Astrocyte (in vitro differentiated cells and primary cell): ENCODE measurements at places on chromosomes 4 and X. TPM values are rescaled to one million over a fixed set of nuclear protein-coding genes. Genes with fewer than 3 reads are reported as not detected.

GAB3 gene
- total RNA-seq = 1.7 TPM in 2 replicates

DNA sequence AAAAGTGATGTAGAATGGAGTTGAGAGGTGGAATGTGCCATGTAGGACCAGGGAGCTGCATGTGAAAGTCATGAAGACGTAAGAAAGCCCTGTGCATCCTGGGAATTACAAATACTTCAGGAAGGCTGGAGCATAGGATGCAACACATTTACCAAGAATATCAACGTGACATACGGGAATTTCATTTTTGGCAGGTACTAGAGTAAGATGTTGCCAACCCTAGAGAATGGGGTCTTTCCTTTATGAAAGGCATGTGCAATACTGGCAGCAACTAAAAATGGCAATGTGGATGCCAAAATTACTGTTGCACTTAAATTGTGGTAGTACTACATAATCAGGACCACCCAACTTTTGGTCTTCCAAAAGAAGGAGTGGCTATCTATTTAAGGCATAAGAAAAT is 188.0 kb downstream of the COL25A1 start:
- no peak overlapping the region for H3K4me3 ChIP-seq
- no peak for DNase-seq
- H3K27ac ChIP-seq = no peak overlapping the region
- H3K27me3 ChIP-seq = no peaks in the 10 kb centered on the region
- H3K36me3 ChIP-seq = no peaks in the 10 kb centered on the region
- no peaks in the 10 kb centered on the region for H3K4me1 ChIP-seq

GRCh38 chr4:136763919-136764318 is 768.4 kb downstream of the PCDH18 start:
- no peak for DNase-seq
- H3K4me3 ChIP-seq = no peak overlapping the region
- H3K36me3 ChIP-seq = no peaks in the 10 kb centered on the region
- H3K27me3 ChIP-seq = no peaks in the 10 kb centered on the region
- H3K4me1 ChIP-seq = no peaks in the 10 kb centered on the region

GRCh38 chrX:48478806-48479205 is 2.8 kb downstream of the FTSJ1 start:
- H3K36me3 ChIP-seq = peaks cover 16% of the 10 kb centered on the region
- peaks cover 5% of the 10 kb centered on the region for H3K4me1 ChIP-seq
- H3K4me3 ChIP-seq = no peak overlapping the region
- H3K27ac ChIP-seq = no peak overlapping the region
- H3K27me3 ChIP-seq = no peaks in the 10 kb centered on the region

HSFX2 gene
- 0.24 TPM in 1 of 2 replicates, not detected in the other for total RNA-seq

GRCh38 chr4:185775792-185776555 is 36.0 kb downstream of the SORBS2 start:
- no peaks in the 10 kb centered on the region for H3K27me3 ChIP-seq
- no peaks in the 10 kb centered on the region for H3K36me3 ChIP-seq
- peak overlapping the region; percentile 82 for H3K27ac ChIP-seq
- no peak for DNase-seq
- peak overlapping the region; percentile 65 for H3K4me3 ChIP-seq

UBE2A gene
- total RNA-seq = 75.9 and 78.9 TPM in 2 replicates

GRCh38 chrX:133868250-133868649 is 117.1 kb downstream of the GPC3 start:
- H3K27ac ChIP-seq = no peak overlapping the region
- DNase-seq = no peak
- H3K27me3 ChIP-seq = no peaks in the 10 kb centered on the region
- H3K4me1 ChIP-seq = no peaks in the 10 kb centered on the region
- no peaks in the 10 kb centered on the region for H3K36me3 ChIP-seq
- H3K4me3 ChIP-seq = no peak overlapping the region

- DNase-seq = no peak
- H3K4me1 ChIP-seq = no peaks in the 10 kb centered on the region
- no peak overlapping the region for H3K4me3 ChIP-seq
- H3K27ac ChIP-seq = no peak overlapping the region
- no peaks in the 10 kb centered on the region for H3K27me3 ChIP-seq
These were observed 119.1 kb downstream of the HMGN5 start for GRCh38 chrX:81082649-81083048.

DNA sequence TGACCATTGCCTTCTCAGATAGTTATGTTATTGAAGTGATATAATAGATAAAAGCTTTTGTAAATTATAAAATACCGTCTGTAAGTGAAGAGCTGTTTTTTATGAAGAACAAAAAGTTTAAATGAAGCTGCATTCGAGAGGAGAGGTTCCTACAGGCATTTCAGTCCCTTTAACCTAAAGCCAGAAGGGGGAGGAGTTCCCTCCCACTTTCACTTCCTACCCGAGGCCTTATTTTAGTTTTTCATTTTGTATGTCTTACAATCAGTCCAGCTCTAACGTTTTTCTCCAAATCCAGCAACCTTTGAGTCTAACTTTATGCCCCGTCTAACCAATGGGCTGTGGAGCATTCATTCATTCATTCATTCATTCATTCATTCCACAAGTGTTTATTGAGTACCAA is 16.5 kb upstream of the SOX3 start:
- H3K36me3 ChIP-seq = no peaks in the 10 kb centered on the region
- no peak for DNase-seq
- H3K4me1 ChIP-seq = peaks cover 14% of the 10 kb centered on the region
- no peak overlapping the region for H3K27ac ChIP-seq

DNA sequence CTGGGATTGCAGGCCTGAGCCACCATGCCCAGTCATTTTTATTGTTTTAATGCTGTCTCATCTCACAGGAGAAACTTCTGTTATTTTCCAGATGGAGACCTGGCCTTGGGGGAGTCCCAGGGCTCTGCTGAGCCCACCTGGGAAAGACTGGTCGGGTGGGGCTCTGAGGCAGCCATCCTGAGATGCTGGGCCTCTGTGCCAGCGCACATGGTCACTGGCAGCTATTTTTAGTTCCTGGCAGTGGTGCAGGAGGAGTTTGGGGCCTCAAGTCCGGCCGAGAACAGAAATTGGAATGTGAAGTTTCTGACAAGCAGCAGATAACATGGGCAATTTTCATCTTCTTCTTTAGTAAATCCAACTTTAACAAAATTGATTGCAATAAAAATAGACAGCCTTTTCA is 44.5 kb downstream of the SORCS2 start:
- H3K36me3 ChIP-seq = no peaks in the 10 kb centered on the region
- no peaks in the 10 kb centered on the region for H3K4me1 ChIP-seq
- DNase-seq = no peak
- no peak overlapping the region for H3K4me3 ChIP-seq
- H3K27ac ChIP-seq = no peak overlapping the region

DNA sequence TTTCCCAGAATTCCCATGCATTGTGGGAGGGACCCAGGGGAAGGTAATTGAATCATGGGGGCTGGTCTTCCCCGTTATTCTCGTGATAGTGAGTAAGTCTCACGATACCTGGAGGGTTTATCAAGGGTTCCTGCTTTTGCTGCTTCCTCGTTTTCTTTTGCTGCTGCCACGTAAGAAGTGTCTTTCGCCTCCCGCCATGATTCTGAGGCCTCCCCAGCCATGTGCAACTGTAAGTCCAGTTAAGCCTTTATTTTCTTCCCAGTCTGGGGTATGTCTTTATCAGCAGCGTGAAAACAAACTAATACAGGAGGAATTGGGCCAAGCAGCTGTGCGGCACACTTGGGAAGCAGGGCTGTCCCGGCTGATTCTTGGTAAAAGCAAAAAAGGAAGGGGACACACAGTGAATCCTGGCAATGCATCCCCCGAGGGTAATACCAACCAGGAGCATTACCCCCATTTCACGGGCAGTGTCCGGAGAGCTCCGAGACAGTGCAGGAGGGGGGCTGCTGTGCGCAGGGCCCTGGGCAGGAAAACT is 185.7 kb downstream of the AFAP1 start:
- H3K4me1 ChIP-seq = peaks cover 9% of the 10 kb centered on the region
- peaks cover 2% of the 10 kb centered on the region for H3K36me3 ChIP-seq
- DNase-seq = no peak
- H3K4me3 ChIP-seq = no peak overlapping the region
- H3K27me3 ChIP-seq = no peaks in the 10 kb centered on the region
- no peak overlapping the region for H3K27ac ChIP-seq

DNA sequence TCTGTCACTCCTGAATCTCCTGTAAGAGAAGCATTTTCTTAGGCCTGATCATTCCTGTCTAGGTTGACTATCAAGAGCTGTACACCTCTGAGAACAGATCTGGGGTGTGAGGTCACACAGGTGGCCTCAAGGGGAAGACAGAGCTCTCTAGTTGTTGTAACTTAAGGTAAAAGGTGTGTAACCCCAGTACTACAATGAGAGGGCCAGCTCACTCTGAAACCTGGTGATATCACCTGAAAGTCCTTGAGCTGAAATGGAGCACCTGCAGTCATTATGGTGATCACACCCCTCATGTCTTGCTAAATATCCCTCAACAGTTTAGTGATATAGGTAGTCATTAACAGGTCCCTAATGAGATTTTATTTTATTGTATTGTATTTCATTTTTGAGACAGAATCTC is 8.8 kb upstream of the FAM9C start:
- H3K36me3 ChIP-seq = no peaks in the 10 kb centered on the region
- H3K4me1 ChIP-seq = no peaks in the 10 kb centered on the region
- H3K4me3 ChIP-seq = no peak overlapping the region
- no peak overlapping the region for H3K27ac ChIP-seq
- no peaks in the 10 kb centered on the region for H3K27me3 ChIP-seq

TRIM2 gene
- 46.4 and 51.8 TPM in 2 replicates for total RNA-seq

ATP1B4 gene
- not detected in 2 replicates for total RNA-seq

DNA sequence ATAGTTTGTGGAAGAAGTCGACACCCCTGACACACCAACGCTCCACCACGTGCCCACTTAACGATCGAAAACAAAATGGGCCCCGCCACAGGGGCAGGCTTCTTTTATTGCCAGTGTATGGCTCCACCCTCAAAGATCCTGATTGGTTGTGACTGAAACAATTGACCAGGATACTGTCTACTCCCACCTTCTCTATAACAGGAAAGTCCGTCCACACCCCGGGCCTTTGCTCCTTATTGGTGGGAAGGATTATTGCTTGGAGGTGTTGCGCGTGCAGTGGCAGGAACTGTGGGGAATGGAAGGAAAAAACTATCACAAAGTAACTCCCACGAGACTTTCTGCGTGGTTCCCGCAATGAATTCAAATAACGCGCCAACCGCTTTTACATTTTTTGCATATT is at the start of gene USP26:
Gene USP26, minus strand, starts transcription at position 79 of the 400 bp plus-strand sequence. CDS start 68,889 bp downstream, outside the sequence.
- no peaks in the 10 kb centered on the region for H3K27me3 ChIP-seq
- H3K36me3 ChIP-seq = no peaks in the 10 kb centered on the region
- H3K27ac ChIP-seq = no peak within 1 kb of the TSS
- no peak for DNase-seq

- DNase-seq = no peak
- no peaks in the 10 kb centered on the region for H3K27me3 ChIP-seq
- H3K36me3 ChIP-seq = no peaks in the 10 kb centered on the region
- H3K27ac ChIP-seq = no peak overlapping the region
- peak overlapping the region; percentile 80 for H3K4me3 ChIP-seq
- no peaks in the 10 kb centered on the region for H3K4me1 ChIP-seq
These were observed 319 bp upstream of the MAGEH1 start for GRCh38 chrX:55451626-55451989.

DNA sequence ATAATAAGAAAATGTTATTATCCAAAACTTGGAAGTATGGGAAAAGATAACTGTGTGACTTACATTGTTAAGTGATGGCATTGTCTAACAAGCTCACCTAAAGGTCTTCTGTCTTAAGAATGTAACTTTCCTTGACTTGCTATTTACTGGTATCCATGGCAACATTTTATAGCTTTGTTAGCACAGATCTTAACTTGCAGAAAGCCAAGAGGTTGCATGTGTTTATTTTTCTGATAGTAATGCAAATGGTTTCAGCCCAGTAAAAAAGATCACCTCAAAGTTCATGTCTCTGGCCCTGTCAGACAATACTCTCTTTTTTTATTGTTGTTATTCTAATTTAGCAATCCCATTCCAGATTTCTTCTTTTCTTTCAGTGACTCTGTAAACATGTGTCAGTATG is 425.3 kb downstream of the SPRY1 start:
- peaks cover 6% of the 10 kb centered on the region for H3K4me1 ChIP-seq
- no peak overlapping the region for H3K27ac ChIP-seq
- peak; percentile 68 for DNase-seq

DNA sequence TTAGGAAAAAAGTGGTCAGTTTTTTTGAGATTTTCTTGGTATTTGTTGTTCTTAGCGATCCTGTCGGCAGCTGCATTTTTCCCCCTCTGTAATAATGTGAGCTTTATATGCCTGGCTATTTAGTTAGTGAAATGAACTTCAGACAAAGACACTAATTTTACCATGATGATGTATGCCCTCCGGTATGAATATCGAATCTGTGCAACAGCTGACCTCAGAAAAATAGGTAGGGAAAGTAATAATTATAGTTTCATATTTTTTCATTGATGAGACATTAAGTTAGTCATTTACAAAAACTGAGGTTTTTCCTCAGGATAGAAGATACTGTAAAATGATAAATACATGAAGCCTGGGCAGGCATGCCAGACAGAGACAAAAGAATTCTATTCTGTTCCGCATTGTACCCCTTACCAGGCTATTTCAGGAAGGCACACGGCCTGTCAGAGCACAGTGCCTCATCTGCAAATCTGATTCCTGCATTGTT is 155.8 kb downstream of the SHROOM3 start:
- H3K27ac ChIP-seq = peak overlapping the region; percentile 98
- H3K4me3 ChIP-seq = peak overlapping the region; percentile 39
- no peaks in the 10 kb centered on the region for H3K27me3 ChIP-seq
- peaks cover 36% of the 10 kb centered on the region for H3K4me1 ChIP-seq

- DNase-seq = no peak
- H3K27me3 ChIP-seq = no peaks in the 10 kb centered on the region
- no peak overlapping the region for H3K27ac ChIP-seq
- no peak overlapping the region for H3K4me3 ChIP-seq
- H3K4me1 ChIP-seq = peaks cover 18% of the 10 kb centered on the region
These were observed 96.4 kb upstream of the DDIT4L start for GRCh38 chr4:100286636-100287035.

- no peak overlapping the region for H3K27ac ChIP-seq
- no peaks in the 10 kb centered on the region for H3K4me1 ChIP-seq
- DNase-seq = no peak
These were observed 102.9 kb downstream of the SYTL5 start for GRCh38 chrX:38109042-38109898.

DNA sequence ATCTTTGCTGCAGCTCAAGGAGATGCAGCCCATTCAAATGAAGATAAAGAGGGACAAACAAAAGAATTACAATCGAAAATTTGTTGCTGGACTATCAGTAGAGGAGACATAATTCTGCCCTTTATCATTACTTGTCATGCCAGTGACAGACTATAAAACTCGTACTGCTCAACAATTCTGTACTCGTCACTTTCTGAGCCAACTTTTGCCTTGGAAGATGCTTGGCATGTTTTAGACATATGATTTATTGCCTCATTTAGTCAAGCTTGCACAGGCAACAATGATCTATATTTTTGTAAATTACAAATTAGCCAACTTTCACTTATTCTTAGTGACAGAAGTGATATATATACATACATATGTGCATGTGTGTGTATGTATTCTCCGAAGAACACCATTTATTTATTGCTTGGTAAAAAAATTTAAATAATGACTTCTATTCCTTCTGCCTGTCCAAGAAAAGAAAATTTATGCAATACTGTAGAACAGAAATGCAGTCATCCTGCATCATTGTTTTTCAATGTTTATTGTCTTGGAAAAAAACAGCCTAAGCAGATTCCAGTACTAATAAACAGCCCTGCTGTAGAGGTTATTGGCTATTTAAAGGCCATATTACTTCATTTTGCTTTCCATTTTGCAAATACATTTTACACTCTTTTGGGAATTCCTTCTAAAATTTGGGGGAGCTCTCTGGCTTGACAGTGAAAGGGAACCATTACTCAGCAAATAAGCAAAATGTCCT is 374.9 kb upstream of the GALNT7 start:
- no peaks in the 10 kb centered on the region for H3K4me1 ChIP-seq
- H3K4me3 ChIP-seq = no peak overlapping the region
- no peak for DNase-seq
- H3K27ac ChIP-seq = no peak overlapping the region
- H3K36me3 ChIP-seq = no peaks in the 10 kb centered on the region
